IMR-90 (cell line): ENCODE measurements at places on chromosomes 2 and 18.

DNA sequence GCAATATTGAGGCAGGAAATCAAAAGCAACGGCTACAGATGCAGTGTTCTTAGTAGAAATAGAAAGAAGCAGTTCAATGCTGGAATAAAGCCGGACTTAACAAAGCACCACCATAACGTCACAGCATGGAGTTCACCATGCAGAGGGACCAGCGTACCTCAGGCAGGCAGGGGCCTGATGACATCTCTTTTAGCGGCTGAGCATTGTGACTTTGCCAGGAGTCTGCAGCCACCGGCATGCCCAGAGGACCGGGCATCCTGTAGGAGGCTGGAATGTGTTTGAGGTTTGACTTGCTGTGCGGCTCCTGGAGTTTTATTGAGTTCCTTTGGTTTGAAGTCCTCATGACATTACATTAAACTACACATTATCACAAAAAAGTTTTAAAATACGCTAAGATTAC is 139.8 kb downstream of the UXS1 start:
- no peak for DNase-seq
- H3K27me3 ChIP-seq = peaks cover 14% of the 10 kb centered on the region
- H3K27ac ChIP-seq = no peak overlapping the region
- no peaks in the 10 kb centered on the region for H3K4me1 ChIP-seq
- no peaks in the 10 kb centered on the region for H3K36me3 ChIP-seq
- no peak overlapping the region for H3K4me3 ChIP-seq

- H3K4me3 ChIP-seq = no peak overlapping the region
- H3K36me3 ChIP-seq = no peaks in the 10 kb centered on the region
- H3K4me1 ChIP-seq = peaks cover 6% of the 10 kb centered on the region
- no peaks in the 10 kb centered on the region for H3K27me3 ChIP-seq
- no peak for DNase-seq
Observed at GRCh38 chr2:62206024-62206423, 10.1 kb downstream of the B3GNT2 start.

GRCh38 chr2:159226059-159226461 is 60.4 kb downstream of the WDSUB1 start:
- H3K27ac ChIP-seq = no peak overlapping the region
- H3K27me3 ChIP-seq = no peaks in the 10 kb centered on the region
- H3K36me3 ChIP-seq = peaks cover 62% of the 10 kb centered on the region
- no peaks in the 10 kb centered on the region for H3K4me1 ChIP-seq

DNA sequence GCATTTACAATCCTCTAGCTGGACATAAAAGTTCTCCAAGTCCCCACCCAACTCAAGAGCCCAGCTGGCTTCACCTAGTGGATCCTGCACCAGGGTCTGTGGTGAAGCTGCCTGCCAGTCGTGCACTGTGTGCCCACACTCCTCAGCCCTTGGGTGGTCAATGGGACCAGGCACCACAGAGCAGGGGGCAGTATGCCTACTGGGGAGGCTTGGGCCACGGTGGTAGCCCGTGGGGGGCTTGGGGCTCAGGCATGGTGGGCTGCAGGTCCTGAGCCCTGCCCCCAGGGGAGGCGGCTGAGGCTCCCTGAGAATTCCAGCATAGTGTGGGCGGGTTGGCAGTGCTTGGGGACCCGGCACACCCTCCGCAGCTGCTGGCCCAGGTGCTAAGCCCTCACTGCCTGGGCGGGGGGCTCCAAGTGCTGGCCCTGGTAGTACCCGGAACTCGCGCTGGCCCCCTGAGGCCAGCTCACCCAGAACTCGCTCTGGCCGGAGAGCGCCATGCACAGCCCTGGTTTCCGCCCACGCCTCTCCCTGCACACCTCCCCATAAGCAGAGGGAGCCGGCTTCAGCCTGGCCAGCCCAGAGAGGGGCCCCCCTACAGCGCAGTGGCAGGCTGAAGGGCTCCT is 1473.4 kb downstream of the SUCLG1 start:
- H3K27ac ChIP-seq = no peak overlapping the region
- DNase-seq = no peak
- no peaks in the 10 kb centered on the region for H3K27me3 ChIP-seq
- H3K36me3 ChIP-seq = no peaks in the 10 kb centered on the region

- DNase-seq = no peak
- H3K36me3 ChIP-seq = no peaks in the 10 kb centered on the region
- H3K27me3 ChIP-seq = no peaks in the 10 kb centered on the region
- no peak overlapping the region for H3K27ac ChIP-seq
- H3K4me3 ChIP-seq = no peak overlapping the region
Observed at GRCh38 chr2:207353836-207354235, 175.9 kb upstream of the CREB1 start.

GRCh38 chr18:76389716-76390115 is 105.3 kb downstream of the ZNF516 start:
- H3K36me3 ChIP-seq = peaks cover 2% of the 10 kb centered on the region; the same call in 1 of the 2 replicates
- DNase-seq = no peak
- no peak overlapping the region for H3K27ac ChIP-seq
- H3K4me1 ChIP-seq = peaks cover 18% of the 10 kb centered on the region
- no peak overlapping the region for H3K4me3 ChIP-seq
- no peaks in the 10 kb centered on the region for H3K27me3 ChIP-seq

DNA sequence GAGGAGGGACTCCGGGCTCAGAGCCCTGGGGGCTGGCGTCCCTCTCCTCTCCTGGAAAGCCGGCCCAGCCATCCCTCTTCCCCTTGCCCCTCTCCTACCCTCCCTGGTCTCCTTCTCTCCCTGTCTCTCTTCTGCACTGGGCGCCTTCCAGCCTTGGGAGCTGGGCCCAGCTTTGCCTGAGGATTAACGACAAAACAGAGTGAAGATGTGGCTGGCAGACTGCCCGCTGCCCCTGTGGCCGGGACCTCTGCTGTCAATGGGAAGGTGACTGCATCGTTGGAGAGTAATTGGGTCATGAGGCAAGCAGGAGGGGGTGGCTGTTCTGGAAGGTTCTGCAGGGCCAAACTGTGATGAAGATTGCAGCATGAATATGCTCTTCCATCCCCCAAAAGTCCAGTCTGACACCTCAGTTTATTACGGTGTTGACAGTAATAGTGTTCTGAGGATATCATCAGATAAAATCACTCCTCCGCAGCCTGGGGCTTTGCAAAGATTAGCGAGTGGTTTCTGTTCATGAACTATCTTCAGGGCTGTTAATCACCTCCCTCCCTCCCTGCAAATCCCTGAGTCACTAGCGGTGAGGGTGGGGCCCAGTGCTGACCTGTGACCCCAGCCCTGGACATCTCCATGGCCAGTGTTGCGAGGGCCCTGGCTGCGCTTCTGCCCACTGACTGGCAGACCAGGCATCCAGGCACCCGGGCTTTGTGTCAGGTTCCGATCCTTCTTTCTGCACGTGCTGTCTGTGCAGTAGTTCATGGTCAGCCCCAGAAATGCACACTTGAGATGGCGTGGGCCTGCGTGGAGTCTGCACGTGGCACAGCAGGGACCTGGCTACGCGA is 23.0 kb downstream of the RTP5 start:
- no peaks in the 10 kb centered on the region for H3K4me1 ChIP-seq
- no peaks in the 10 kb centered on the region for H3K36me3 ChIP-seq
- no peak overlapping the region for H3K27ac ChIP-seq

DNA sequence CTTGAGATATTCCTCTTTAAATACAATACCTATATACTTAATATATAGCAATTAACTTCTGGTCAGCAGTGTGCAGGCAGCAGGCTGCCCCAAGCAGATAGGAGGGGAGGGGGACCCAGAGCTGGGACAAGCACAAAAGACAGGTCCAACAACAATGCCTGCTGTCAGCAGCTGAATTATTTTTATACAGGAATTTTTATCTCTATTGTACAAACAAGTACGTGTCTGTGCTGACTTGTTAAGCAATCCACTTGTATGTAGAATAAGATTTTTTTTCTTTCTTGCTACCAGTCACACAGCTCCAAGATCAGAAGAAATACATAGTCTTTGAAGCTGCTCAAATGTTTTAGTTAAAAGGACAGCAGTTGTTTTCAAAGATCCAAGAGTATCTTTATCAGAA is 16.7 kb downstream of the BCL11A start:
- no peak overlapping the region for H3K27ac ChIP-seq
- peaks cover 28% of the 10 kb centered on the region for H3K27me3 ChIP-seq
- H3K4me3 ChIP-seq = no peak overlapping the region
- no peak for DNase-seq
- no peaks in the 10 kb centered on the region for H3K36me3 ChIP-seq

DNA sequence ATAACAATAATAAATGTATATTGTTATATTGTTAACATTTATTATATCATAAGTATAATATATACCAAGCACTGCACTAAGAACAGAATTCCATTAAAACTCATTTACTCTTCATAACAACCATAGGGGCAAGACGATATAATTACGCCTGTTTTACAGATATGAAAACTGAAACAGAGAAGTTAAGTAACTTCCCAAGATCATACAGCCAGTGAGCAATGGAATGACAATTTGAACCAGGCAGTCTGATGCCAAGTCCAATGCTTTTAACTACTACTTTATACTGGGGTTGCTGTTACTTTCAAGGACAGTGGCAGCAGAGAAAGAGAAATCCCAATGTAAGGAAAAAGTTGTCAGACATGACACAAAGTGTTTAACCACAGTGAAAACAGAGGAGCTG is 338.8 kb upstream of the ID2 start:
- H3K4me3 ChIP-seq = no peak overlapping the region
- H3K4me1 ChIP-seq = no peaks in the 10 kb centered on the region
- H3K27ac ChIP-seq = no peak overlapping the region
- DNase-seq = no peak
- no peaks in the 10 kb centered on the region for H3K36me3 ChIP-seq
